ENCODE measurements at places on chromosomes 7 and 10.
A peak's percentile ranks its signal among the peaks of the same experiment; 100 is the strongest.

- DNase-seq: no peak
Observed at GRCh38 chr7:22584179-22584578, 84.2 kb upstream of the STEAP1B start.

DNA sequence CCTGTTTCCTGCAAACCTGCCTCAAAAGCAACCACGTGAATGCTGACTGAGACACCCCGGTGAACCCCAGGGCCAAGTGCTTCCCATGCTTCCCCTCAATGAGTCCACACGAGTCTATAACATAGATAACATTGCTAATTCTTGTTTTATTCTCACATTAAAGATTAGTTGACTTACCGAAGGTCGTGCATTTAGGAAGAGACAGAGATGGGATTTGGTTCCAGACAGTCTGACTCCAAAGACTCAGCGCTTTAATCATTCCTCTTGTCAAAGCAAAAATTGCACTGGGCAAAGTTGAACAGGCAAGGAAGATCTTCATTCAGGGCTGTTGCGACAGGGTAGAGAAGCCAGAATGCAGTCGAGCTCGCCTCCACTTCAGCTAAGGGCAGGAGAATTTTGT is 435.6 kb upstream of the C7orf33 start:
- DNase-seq: no peak

- DNase-seq: no peak
Observed at GRCh38 chr7:55588379-55588699, 16.0 kb upstream of the VOPP1 start.

GRCh38 chr7:74070619-74070921 is 13.0 kb upstream of the LIMK1 start:
- no peak for DNase-seq

GRCh38 chr10:58054881-58055280 is 212.8 kb downstream of the IPMK start:
- DNase-seq: no peak

GRCh38 chr7:150515248-150516147 is 826 bp downstream of the GIMAP7 start:
- no peak for DNase-seq

GRCh38 chr7:35370687-35371086 is 116.8 kb upstream of the TBX20 start:
- DNase-seq: no peak

GRCh38 chr7:54326592-54327167 is 215.5 kb upstream of the VSTM2A start:
- no peak for DNase-seq

DNA sequence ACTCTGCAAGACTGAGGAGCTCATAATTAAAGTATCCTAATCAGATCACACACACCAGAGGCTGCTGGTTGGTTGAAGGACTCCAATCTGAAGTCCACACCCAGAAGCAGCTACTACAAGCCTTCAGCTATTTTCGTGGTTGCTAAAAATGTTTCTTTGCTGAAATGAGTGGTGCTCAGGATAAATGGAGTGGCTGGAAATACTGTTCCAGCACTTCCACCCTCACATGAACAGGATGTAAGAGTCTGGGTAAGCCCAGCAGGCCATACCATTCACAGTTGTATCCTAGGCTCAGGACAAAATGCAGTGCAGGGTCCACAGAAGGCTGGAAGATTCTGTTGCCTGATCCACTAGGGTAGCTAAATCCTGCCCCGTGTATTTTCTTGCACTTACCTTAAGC is 34.1 kb downstream of the AFAP1L2 start:
- no peak for DNase-seq

- DNase-seq: peak; percentile 52
Observed at GRCh38 chr7:128860158-128861073, 2.2 kb upstream of the ATP6V1F start.

GRCh38 chr7:133735222-133735621 is 391.9 kb upstream of the LRGUK start:
- no peak for DNase-seq

DNA sequence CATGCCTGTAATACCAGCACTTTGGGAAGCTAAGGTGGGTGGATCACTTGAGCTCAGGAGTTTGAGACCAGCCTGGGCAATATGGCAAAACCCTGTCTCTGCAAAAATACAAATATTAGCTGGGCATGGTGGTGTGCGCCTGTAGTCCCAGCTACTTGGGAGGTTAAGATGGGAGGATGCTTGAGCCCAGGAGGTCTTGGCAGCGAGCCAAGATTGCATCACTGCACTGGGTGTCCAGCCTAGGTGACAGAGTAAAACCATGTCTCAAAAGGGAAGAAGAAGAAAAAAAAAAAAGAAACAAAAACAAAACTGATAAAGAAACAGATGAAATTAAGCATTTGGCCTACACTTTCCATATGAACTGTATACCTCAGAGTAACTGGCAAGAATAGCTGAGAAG is 319.2 kb downstream of the PARD3 start:
- DNase-seq: peak; percentile 11

GRCh38 chr7:66778201-66778600 is 37.7 kb downstream of the RABGEF1 start:
- DNase-seq: no peak

GRCh38 chr7:151286148-151286547 is 37.7 kb upstream of the SMARCD3 start:
- DNase-seq: no peak

- peak; percentile 12 for DNase-seq
Observed at GRCh38 chr10:90947030-90947960, 26.4 kb upstream of the ANKRD1 start.

- DNase-seq: no peak
Observed at GRCh38 chr7:111012799-111013675, 77.9 kb upstream of the LRRN3 start.

GRCh38 chr7:42831718-42832522 is 80.0 kb downstream of the C7orf25 start:
- DNase-seq: peak; percentile 29

- no peak for DNase-seq
Observed at GRCh38 chr10:132459301-132460003, 62.5 kb downstream of the PWWP2B start.

GRCh38 chr7:7720193-7720592 is 1.8 kb upstream of the RPA3 start:
- DNase-seq: no peak

GRCh38 chr10:110641256-110641655 is 2.9 kb upstream of the RBM20 start:
- DNase-seq: peak; percentile 45

- DNase-seq: no peak
Observed at GRCh38 chr10:107054469-107055156, 109.9 kb downstream of the SORCS1 start.

GRCh38 chr7:148299350-148300276 is 291.0 kb upstream of the C7orf33 start:
- DNase-seq: no peak

DNA sequence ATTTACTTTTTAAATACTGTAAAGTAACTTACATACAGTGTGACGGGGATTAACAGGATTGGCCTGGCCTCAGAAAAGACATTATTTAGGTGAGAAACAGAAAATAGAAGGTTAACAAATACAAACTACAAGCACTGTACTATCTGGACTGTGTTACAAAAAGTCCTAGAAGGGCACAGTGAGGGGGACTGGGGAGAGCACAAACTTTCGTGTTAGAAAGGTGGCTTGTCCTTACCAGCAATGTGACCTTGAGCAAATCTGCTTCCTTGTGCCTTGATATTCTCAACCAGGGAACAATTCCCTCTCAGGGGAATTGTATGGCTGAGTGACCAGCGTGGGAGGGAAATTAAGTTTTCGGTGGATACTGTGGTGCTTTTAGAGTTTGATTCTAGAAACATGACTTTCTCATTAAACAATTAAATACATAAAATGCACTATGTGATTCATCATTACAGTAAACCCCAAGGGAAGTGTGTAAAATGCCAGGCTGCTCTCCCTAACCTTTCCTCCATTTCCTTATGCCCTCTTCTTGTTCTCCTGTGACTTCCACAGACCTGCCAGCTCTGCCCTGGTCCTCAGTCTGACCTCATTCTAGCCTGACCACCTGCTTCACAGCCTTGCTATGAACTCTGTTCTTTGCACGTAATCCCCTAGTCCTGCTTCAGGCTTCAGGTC is 57.7 kb downstream of the OSBPL3 start:
- no peak for DNase-seq

DNA sequence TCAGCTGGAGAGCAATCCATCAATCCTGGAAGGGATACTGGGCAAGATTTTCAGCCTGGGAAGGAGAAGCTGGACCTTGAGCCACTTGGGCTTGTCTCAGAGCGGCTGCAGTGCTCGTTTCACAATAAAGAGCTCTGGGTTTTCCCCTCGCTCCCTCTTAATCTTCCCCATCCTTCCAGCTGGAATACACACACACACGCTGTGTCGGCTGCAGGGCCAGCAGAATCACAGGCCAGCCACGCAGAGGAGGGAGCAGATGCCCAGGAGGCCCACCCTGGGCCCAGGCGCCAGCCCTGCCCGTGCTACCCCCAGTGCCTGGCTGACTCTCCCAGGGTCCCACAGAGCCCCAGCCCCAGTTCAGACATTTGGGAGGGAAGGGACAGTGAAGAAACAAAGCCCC is 255.1 kb downstream of the TNS3 start:
- DNase-seq: no peak

DNA sequence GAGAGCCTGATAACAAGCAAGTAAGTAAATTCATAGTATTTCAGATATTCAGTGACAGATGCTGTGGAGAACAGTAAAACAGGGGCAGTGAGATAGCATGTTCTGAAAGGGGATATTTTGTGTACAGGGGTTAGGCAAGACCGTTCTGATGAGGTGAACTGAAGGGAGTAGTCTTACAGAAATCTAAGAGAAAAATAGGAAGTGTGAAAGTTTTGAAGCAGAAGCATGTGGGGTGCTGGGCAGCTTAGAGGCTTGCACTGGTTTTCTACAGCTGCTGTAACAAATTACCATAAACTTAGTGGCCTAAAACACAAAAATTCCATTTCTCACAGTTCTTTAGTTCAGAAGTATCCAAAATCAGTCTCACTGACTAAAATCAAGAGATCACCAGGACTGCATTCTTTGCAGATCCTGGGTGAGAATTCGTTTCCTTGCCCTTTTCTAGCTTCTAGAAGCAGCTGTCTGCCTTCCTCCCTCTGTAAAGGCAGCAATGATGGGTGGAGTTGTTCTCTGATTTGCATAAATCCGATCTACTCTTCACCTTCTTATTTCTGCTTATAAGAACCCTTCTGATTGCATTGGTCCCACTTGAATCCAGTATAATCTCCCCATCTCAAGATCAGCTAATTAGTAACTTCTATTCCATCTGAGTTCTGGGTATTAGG is 7.5 kb upstream of the KLF14 start:
- DNase-seq: peak; percentile 39

GRCh38 chr10:131820626-131821025 is 80.2 kb upstream of the PPP2R2D start:
- no peak for DNase-seq

- DNase-seq: peak; percentile 39
Observed at GRCh38 chr10:110872984-110873923, 1.5 kb downstream of the PDCD4 start.

DNA sequence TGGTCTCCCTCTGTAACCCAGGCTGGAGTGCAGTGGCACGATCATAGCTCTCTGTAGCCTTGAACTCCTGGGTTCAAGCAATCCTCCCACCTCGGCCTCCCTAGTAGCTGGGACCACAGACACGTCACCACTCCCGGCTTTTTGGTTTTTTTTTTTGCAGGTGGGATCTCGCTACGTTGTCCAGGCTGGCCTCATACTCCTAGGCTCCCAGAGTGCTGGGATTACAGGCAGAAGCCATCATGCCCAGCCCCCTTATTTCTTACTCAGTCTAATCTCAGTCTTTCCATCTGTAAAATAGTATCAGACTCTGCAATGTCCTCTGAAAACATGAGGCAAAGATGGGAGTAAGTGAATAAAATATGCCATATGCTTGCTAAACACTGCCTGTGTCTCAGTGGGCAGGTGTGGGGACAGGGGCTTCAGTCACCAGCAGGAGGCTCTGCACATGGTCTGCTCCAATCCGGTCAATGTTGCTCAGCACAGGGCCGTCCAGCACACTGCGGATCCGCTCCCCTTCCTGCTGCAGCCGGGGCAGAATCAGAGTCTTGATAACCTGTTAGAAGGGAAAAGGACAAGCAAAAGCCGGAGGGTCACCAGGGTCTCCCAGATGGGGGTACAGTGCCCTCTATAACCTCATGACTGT is 8.2 kb downstream of the AP4M1 start:
- peak; percentile 31 for DNase-seq

GRCh38 chr7:155020996-155021395 is 18.1 kb upstream of the PAXIP1 start:
- no peak for DNase-seq

GRCh38 chr7:79770063-79770462 is 316.6 kb upstream of the MAGI2 start:
- no peak for DNase-seq

DNA sequence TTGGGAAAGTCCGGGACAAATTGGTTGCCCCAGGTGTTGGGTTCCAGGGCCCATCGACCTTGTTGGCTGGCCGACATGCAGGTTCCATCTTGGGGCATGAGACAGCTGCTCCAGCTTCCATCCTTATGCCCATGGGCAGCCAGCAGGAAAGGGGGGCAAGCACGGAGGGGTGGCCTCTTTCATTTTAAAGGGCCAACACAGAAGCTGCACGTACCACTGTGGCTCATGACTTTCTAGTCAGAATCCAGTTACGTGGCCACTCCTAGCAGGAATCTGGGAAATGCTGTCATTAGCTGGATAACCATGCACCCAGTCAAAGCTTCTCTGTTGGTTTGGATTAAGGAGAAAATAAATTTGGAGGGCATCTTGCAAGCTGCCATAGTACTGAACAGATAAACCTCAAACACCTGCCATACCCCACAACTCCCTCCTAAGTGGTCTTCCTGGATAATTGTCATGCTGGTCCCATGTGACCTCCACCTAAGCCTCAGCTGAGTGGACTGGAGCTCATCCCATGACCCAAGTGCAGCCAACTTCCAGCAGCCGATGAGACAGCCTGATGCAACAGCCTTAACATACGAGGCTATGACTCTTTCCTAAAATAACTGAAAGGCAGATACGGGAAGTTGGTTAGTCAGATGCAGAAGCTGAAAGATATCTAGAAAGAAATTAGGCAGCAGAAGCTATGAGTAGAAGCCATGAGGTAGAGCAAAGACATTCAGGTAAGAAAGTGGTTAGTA is 21.4 kb upstream of the GSDME start:
- peak; percentile 72 for DNase-seq

- no peak for DNase-seq
Observed at GRCh38 chr7:81414411-81414810, 355.4 kb downstream of the HGF start.

DNA sequence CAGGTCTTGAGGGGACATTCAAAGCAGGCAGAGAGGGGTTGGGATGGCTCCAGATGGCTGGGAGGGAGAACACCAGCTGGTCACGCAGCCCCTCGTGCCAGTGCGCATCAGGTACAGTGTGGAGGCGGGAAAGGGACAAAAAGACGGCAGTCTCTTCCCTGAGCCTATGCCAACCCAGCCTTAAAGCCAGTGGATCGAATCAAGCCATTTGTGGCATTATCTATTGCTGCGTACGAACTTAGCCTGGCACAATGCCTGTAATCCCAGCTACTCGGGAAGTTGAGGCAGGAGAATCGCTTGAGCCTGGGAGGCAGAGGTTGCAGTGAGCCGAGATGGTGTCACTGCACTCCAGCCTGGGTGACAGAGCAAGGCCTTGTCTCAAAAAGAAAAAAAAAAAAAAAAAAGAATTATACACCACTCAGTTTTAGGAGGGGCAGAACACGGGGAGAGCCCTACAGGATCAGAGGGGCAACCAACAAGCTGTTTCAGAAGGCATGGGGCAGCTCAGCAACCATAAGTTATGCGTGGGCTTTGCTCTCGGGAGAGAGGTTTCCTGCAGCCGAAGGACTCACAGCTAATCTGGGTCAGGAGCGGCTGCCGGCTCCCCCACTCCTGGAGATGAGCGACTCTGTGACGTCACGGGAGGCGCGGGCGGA is 356 bp upstream of the NDUFB2 start:
- peak; percentile 96 for DNase-seq

Measured in NB4 (cell line).